ENCODE measurements at places on chromosomes 16 and 17.

- DNase-seq: peak; percentile 52
Observed at GRCh38 chr17:6435968-6436367, 1.0 kb upstream of the AIPL1 start.

DNA sequence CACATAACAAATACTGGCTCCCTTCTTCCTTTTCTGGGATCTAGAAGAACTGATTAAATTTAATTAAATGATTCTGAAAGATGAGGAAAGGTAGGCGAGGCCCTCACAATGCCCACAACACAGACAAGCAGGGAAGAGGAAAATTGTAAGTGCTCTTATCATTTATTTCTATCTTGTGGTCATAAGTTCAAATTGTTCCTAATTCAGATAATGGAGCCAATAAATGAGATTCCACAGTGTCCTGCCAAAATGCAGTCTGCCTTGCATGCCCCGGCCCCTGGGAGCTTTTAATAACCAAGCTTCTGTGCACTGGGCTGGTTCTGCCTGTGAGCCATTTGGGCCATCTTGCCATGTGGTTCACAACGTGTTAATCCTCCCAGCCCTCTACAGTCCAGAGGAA, 97.0 kb downstream of the CMC2 start:
- no peak for DNase-seq

- no peak for DNase-seq
Observed at GRCh38 chr17:41691031-41691777, 2.5 kb downstream of the EIF1 start.

DNA sequence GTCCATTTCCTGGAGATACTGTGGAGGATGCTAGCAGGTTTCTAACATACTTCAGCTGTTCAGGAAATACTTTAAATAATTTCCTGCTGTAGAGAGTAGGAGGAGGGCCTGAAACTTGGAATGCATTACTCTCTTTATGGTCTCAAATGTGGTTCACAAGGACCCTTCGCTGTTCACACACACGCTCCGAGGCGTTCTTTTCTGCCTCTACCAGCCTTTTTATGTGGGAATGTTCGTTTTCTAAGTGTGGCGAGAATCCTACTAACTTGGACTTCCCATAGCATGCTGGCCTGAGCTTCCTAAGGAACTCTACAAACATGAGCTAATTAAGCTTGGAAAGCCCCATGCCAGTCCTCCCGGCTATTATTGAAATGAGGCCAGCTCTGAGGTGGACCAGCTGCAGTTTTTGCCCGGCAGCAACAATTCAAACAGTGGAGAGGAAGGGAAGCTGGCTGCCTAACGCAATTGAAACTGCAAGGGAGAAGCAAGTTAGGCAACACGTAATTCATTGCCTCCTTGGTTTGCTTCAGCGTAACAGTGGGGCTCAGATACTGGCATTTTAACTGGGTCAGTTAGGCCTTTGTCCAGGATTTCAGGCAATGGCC, 18.9 kb downstream of the KPNA2 start:
- DNase-seq: no peak

DNA sequence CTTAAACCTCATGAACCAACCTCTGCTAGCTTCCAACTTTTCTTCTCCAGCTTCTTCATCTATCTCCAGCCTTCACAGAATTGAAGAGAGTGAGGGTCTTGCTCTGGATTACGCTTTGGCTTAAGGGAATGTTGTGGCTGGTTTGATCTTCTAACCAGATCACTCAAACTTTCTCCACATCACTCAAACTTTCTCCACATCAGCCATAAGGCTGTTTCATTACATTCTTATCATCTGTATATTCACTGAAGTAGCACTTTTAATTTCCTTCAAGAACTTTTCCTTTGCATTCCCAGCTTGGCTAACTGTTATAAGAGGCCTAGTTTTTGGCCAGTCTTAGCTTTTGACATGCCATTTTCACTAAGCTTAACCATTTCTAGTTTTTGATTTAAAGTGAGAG, 52.3 kb downstream of the CACNG1 start:
- no peak for DNase-seq

- DNase-seq: peak; percentile 81
Observed at GRCh38 chr16:2842340-2843000, 12.4 kb downstream of the ZG16B start.

DNA sequence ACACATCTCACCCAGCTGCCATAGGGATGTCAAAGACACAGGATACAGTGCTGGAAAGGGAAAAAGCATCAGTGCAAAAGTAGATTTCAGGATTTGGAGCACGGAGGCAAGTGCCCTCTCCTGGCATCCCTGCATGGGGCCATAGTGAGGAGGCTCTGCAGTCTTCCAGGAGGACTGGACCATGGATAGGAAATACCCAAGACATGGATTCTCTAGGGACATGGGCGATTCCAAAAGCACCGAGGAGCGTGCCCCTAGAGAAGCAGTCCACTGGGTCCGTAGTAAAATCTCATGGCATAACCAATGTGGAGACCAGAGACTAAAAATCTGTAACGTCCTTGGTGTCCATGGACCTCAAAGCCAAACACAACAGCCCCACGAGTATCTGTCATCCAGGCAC, 818.2 kb downstream of the KCNJ18 start:
- no peak for DNase-seq

DNA sequence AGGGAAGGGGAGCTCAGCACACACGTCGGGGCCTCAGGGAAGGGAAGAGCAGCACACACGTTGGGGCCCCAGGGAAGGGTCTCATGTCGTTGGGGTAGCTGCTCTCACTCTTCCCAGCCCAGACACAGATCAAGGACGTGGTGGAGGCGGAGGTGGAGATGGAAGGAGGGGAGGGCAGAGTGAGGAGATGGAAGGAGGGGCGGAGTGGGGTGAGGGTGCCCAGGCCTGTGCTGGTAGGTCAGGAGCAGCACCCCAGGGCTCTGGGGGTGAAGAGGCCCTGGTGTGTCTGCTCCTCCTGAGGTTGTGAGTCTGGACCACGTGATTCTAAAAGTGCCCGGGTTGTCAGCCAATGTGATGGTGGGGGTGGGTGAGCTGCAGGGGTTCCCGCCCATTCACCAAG, 14.9 kb downstream of the CLCN7 start:
- DNase-seq: no peak

- DNase-seq: no peak
Observed at GRCh38 chr16:63426275-63426870, 1390.1 kb upstream of the CDH8 start.

- no peak for DNase-seq
Observed at GRCh38 chr16:2895813-2896212, 12.8 kb downstream of the FLYWCH2 start.

GRCh38 chr16:72480911-72481310, 309.0 kb upstream of the PMFBP1 start:
- no peak for DNase-seq

DNA sequence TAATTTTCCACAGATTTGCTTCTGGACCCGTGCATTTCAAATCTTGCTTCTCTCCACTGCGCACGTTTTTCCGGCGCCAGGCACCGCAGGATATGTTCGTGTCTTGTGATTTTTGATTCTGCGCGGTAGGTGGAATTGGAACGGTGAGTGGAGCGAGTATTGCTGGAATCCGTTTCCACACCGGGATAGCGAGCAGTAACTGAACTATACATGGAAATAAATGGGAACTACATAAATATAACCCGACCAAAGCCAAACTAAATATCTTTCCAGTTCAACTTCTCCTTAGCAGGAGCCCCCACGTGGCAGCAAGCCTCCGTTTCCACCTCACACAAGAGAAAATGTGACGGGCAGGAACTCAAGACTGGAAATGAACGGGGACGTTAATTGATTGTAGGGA, 154.0 kb downstream of the SEC14L1 start:
- DNase-seq: no peak

GRCh38 chr17:50372758-50373556, at the start of the genes EME1 and MRPL27:
TSS of gene EME1 (plus strand) at chr17:50373229. CDS start at chr17:50375209, 1,980 bp downstream.
TSS of gene MRPL27 (minus strand) at chr17:50373184. CDS start at chr17:50373170, 14 bp downstream.
- peak; percentile 69 for DNase-seq

- DNase-seq: no peak
Observed at GRCh38 chr17:19016297-19016696, 11.7 kb upstream of the FAM83G start.

DNA sequence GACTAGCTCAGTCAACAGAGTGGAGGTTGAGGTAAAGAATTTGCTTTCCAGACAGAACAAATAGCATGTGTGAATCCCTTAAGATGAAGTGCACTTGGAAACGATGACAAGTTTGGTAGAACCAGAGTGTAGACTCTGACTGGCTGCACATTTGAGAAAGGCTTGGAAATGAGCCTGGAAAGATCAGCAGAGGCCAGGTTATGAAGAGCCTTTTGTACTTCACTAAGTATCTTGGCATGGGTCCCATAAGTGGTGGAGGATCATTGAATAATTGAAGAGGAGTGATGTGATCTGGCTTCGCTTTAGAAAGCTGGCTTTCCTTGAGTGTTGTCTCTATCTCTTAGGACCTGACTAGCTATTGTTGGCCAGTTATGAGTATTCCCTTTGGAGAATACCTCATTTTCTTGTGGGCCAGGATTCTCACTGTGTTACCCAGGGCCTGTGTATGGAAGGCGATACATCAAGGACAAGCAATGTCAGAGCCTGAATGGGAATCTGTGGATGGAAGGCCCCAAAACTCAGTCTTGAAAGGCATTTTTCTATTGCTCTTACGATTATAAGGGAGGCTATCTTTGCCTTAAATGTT, 329.8 kb downstream of the UTP18 start:
- no peak for DNase-seq

- DNase-seq: no peak
Observed at GRCh38 chr17:49216953-49217650, 6.6 kb downstream of the ABI3 start.

- DNase-seq: no peak
Observed at GRCh38 chr17:73586275-73586832, 57.9 kb downstream of the SDK2 start.

DNA sequence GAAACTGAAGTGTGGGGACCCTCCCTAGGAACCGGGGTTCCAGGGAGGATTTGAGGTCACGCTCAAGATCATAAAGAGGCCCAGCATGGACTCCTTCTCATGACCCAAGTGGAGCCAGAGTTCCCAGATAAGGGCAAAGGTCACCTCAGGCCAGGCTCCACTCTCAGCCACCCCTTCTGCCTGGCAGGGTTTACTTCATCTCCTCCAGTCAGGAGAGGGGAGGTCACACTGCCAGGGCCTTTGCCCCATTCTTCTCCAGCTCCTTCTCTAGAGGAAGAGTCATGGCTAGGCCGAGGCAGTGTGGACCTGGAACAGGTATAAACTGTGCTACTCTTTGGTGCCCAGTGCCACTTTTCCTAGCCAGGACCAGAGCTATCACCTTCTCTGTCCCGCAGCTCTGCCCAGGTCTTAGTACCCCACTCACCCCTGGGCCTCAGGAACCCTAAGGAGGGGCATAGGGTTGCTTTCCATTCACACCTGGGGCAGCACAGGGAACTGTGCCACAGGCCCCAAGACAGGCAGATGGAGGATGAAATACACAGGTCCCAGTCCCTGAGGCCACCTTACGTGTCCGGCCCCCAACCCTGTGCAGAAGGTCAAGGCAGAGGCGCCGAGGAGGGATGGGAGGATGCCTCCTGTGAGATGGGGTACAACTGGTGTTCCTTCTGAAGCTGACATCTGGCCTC, 879 bp upstream of the ACSF2 start:
- no peak for DNase-seq

GRCh38 chr17:2138761-2139160, 83.9 kb downstream of the HIC1 start:
- DNase-seq: no peak

GRCh38 chr16:85306071-85306792, 194.0 kb upstream of the CIBAR2 start:
- peak; percentile 49 for DNase-seq

GRCh38 chr16:2799859-2800226, 1.6 kb downstream of the PRSS41 start:
- no peak for DNase-seq

DNA sequence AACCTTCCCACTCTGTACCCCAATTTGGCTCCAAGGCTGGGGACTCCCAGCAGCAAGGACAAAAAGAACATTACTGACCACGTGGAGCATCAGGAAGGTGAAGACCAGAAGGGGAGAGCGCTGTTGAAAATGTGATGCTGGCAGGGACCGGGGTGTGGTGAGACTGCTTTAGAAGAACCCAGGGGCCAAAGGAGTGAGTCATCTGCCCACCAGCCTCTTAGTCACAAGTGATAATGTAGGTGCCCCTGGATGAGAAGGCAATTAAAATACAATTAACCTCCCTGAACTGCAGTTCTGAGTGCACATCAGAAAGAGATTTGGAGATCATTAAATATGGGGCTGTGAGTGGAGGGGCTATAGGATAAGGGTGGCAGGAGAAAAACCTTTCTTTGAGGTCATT, 366.6 kb upstream of the CCL2 start:
- no peak for DNase-seq

GRCh38 chr17:33567223-33567622, 274.1 kb upstream of the ASIC2 start:
- DNase-seq: no peak

DNA sequence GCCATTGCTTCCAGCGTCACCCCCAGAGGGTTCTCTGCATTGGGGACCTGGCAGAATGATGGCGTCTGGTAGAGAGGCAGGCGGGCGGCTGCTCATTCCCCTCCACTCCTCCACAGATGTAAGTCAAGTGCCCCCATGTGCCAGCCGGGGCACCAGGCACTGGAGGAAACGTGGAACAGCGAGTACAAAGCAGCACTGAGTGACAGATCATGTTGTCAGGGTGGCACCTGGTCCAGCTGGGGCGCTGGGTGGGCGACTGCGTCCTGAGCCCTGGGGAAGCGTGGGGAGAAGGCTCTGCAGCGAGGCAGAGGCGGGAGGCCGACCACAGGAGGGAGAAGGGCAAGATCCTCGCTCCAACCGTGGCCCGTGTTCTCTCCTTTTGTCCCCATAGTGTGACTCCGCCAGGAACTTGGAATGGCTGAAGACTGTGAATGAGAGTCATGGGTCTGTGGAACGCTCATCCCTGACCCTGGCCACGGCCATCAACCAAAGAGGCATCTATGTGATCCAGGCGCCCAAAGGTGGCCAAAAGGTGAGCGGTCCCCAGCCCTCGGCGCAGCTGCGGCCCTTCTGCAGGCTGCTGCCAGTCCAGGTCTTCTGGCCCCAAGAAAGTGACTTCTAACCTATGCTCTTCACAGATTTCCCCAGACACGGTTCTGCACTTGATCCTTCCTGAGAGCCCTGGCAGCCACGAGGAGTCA, 76.7 kb downstream of the RNF213 start:
- no peak for DNase-seq

DNA sequence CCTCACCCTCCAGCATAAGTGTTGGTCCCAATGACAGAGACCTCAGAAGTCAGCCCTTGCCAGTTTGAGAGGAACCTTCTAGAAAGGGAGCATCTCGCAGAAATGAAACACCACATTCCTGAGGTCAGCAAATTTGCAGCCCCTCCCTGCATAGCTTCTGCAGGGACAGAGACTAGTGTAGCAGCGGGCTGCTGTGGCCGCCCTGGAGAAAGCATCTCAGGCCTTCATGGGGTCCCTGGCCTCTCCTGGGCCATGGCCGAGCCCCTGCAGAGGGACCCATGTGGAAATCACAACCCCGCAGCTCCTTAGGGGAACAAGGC, 11.4 kb downstream of the HS3ST6 start:
- DNase-seq: no peak

- DNase-seq: no peak
Observed at GRCh38 chr16:27241658-27242057, 26.9 kb downstream of the NSMCE1 start.

DNA sequence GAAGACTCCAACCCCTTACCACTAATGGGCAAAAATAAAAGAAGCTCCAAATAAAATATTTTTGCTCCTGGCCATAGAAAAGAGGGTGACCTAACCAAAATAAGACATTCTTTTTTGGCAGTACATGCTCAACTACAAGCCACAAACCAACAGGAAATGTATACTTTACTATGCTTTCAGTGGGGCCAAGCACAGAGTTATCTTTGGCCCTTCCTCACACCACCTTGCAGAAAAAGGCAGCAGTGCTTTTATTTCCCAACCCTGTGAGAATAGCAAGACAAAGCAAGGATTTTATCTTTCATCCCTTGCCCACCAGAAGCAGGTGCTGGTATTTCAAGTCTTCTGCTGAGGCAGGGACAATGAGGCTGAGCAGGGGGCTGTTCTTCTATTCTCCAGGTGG, 1493.1 kb downstream of the CDH11 start:
- DNase-seq: no peak
